ENCODE measurements at places on chromosomes 4 and X.

- no peak for DNase-seq
Observed at GRCh38 chr4:36230534-36230933, 13.8 kb downstream of the ARAP2 start.

DNA sequence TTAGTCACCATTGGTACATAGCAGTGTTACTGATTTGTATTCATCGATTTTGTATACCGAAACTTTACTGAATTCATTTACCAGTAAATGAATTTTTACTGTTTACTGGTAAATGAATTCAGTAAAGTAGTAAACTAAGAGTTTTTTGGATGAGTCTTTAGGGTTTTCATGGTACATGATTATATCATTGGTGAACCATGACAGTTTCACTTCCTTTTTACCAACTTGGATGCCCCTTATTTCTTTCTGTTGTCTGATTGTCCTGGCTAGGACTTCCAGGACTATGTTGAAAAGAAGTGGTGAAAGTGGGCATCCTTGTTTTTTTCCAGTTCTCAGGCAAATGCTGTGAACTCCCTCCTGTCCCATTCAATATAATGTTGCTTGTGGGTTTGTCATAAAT lies 494.9 kb downstream of the GALNTL6 start:
- no peak for DNase-seq

GRCh38 chr4:47827343-47828047 lies 10.4 kb downstream of the CORIN start:
- no peak for DNase-seq

DNA sequence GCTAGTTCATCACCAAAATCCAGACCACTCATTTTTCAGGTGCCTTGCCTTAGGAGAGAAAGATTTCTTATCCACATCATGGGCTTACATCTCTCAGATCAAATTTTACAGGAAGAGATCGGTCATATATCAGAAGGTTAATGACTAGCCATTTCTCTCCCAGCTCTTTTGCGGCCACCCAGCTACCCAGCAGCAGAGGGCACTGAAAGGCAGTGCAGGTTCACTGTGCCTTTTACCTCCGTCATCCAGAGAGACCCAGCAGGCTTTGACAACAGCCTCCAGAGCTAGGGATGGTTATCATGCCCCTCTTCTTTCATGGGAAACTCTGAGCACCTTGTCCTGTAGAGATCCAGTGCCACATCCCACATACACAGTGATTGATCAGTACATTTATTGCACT lies 384.8 kb downstream of the AFF2 start:
- no peak for DNase-seq

DNA sequence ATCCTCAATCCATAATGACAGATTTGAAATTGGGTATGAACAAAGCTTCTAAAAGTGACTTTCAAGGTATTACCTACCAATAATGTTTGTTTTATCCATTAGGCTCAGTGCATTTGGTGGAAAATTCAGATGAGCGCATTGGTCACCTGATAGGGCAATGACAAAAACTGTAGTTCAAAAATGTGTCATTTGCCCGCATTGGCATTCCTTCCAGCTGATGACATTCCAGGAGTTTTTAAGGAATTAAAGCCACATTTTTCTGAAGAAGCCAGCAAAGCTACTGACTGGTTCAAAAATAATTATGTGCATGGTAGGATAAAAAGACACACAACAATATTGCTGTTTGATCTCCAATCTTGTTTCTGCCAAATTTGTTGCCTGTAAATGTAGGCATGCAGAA lies 473.4 kb upstream of the CPEB2 start:
- DNase-seq = no peak

- DNase-seq = no peak
Observed at GRCh38 chr4:24589448-24589847, 5.1 kb upstream of the DHX15 start.

- DNase-seq = no peak
Observed at GRCh38 chrX:24805201-24805600, 111.5 kb downstream of the POLA1 start.

GRCh38 chr4:11223311-11223710 lies 205.4 kb downstream of the HS3ST1 start:
- no peak for DNase-seq

DNA sequence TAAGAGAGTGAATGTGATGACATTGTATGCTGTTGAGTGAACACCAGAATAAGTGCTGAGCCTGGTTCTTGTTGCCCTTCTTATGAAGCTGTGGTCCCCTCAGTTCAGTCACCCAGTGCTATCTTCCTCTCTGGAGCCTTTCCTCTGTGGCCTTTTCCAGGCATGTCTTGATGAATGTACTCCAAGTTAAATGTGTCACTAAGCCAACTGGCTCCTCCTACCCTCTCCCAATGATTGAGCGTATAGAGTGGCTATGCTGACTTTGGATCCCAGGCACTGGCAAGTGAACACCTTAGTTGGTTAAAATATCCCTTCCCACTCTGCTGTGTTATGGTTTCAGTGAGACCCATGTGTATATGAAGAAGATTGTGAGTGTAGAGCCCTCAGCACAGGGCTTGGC lies 134.1 kb upstream of the MAMLD1 start:
- no peak for DNase-seq

DNA sequence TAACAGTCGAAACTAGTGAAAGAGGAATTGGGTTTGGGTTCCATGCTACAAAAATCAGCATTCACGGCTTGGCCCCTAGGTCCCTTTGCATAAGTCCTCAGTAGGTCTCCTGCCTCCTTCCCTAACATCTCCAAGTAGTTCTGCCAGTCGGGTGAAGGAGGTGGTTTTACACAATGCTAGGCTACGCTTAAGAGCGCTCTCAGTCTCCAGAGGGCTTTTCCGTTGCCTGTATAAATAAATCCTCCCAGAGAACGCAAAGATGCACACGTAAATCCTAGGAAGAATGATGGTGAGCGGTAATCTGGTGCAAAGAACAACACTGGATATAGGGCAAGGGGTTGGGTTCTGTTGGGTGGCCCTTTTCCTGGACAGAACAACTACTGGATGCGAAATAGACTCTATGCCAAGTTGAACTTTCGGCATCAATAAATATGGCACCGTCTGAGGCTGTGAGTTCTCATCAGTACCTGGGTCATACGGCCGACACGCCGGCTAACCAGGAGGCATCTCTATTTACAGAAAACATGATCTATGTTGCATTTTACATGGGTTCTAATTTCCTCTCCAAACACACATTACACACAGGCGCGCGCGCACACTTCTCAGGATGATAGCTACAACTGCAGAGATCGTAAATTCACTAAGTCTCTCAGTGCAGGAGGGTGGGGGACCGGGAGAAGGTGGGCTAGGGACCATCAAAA lies 1.3 kb downstream of the CAMK2D start:
- no peak for DNase-seq

GRCh38 chr4:168667921-168668320 lies 171.1 kb downstream of the PALLD start:
- DNase-seq = no peak

GRCh38 chrX:1516596-1517104 lies 20.3 kb downstream of the P2RY8 start:
- DNase-seq = no peak

GRCh38 chr4:8310306-8310705 lies 40.8 kb downstream of the HTRA3 start:
- DNase-seq = no peak

GRCh38 chr4:7185487-7186030 lies 6.8 kb upstream of the SORCS2 start:
- DNase-seq = no peak

DNA sequence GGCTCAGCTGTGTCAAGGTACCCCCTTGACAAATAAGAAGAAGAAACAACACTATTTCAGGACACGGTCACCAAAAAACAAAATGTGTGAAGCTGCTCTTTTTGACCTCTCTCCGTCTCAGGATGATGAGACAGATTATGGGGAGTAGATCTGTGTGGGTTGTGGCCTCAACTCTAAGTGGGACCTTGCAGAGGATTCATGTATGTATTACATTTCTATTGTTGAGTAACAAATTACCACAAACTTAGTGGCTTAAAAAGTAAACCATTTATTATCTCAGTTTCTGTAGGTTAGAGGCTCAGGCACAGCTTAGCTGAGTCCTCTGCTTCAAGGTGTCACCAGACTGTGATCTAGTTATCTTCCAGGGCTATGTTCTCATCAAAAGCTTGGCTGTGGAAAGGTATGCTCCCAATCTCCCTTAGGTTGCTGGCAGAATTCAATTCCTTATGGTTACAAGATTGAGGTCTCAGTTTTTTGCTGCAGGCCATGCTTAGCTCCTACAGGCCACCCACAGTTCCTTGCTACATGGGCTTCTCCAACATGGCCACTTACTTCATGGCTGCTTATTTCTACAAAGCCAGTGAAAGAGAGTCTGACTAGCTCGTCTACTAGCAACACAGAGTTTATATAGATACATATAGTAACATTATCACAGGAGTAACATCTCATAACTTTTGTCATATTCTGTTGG lies 28.1 kb downstream of the DGKK start:
- DNase-seq = no peak

- DNase-seq = no peak
Observed at GRCh38 chr4:8285143-8285975, 15.8 kb downstream of the HTRA3 start.

- no peak for DNase-seq
Observed at GRCh38 chrX:110432906-110433215, 74.2 kb downstream of the RTL9 start.

DNA sequence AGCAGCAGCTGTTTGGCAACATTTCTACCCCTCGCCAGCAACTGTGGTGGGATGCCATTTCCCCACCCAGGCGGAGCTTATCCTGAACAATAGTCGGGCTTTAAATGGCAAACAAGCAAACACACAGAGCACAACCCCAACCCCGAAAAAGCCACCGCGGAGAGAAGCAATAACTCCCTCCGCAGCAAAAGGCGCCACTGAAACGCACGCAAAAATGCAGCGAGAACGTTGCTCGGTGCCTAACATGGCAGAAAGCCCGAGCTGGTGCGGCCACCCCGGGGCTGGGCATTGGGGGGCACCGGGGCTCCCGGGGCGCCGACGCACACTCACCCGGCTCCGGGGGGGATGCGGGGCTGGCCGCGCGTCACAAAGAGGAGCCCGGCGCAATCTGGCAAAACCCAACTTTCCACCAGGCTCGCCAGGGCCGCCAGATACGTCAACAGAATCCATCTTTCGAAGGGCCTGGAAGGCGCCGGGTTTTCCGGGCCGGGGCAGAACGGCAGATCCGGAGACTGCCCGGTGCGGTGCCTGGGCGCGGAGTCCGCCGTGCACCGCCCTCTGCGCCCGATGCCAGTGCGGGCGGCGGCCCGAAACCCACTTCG lies 818 bp downstream of the RAI2 start:
- no peak for DNase-seq

DNA sequence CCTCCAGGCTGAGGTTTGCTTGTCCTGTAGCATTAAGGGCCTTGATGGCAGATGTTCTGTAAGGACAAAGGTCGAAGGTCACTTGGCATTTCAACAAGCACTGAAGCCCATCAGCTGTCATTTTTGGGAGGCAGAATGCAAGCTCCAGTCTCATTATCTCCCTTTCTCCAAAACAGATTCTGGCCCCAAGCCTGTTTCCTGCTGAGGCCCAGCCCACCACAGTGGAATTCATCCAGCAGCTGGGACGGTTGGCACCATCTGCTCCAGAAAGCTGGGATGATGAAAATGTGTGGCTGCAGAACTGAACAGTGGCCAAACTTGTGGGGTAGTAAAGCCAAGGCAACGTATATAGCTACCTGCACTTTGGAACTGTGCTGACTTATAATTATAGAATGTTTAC lies 17.7 kb upstream of the PPEF2 start:
- no peak for DNase-seq

DNA sequence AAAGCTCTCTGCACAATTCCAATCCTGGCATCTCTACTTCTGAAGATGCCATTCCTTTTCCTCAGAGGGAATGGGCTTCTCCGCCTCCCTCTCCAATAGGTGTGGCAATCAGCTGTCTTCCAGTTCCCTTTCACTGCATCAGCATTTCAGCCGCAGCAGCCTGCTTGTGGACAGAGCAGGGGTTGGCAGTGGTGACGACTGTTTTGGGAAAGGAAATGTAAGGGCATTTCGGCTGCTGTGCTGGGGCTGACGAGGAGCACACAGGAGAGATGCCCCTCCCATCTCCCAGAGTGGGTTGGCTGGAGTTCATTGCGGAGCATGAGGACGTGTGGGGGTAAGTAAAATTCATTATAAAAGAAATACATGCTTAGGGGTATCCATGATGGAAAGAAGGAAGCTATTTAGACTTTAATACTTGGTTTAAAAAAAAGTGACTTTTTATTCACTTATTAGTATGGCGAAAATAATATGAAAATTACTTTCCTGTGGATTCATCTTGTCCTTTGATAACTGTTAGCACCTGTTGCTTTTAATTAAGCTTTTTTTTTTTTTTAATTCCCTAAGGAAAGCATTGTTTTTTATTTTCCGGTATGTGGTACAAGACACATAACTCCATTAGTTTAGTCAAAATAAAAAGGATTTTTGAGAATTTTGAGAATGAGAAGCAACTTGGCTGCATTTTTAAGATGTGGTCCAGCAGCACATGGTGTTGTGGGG lies at the start of gene LIMCH1:
Gene LIMCH1 (plus strand): TSS at position 141 of the 717 bp plus-strand sequence. CDS start 67,839 bp downstream, outside the sequence.
- no peak for DNase-seq

GRCh38 chr4:164304101-164304639 lies 449.8 kb upstream of the SMIM31 start:
- no peak for DNase-seq

DNA sequence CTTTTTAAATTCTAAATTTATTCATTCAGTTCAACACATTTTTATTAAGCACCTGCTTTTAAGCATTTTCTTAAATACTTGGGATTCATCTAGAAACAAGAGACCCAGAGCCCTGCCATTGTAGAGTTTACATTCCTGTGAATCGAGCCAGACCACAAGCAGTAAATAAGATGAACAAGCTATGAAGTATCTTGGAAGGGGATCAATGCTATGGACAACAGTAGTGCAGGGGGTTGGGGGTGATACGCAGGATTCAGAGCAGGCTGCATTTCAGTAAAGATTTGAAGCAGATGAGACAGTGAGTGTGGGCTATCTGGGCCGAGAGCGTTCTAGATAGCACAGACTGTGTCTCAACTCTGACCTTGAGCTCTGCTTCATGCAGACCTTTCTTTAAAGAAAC lies 35.1 kb downstream of the CLDN22 start:
- DNase-seq = no peak

Measured in brain pericyte (primary cell).